ENCODE measurements at places on chromosomes 3 and 15.

DNA sequence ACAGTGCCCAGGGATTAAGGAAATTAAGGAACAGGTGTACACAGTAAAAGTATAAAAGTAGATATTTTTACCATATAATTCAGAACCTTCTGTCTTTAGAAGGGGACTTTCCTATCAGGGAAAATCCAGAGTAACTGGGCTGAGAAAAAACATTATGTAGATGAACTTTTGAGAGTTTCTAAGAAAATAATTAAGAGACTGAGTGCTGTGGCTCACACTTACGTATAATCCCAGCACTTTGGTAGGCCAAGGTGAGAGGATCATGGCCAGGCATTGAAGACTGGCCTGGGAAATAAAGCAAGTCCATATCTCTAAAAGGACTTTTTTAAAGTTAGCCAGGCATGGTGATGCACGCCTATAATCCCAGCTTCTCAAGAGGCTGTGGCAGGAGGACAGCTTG lies 1021.8 kb downstream of the FHIT start:
- no peak for DNase-seq

DNA sequence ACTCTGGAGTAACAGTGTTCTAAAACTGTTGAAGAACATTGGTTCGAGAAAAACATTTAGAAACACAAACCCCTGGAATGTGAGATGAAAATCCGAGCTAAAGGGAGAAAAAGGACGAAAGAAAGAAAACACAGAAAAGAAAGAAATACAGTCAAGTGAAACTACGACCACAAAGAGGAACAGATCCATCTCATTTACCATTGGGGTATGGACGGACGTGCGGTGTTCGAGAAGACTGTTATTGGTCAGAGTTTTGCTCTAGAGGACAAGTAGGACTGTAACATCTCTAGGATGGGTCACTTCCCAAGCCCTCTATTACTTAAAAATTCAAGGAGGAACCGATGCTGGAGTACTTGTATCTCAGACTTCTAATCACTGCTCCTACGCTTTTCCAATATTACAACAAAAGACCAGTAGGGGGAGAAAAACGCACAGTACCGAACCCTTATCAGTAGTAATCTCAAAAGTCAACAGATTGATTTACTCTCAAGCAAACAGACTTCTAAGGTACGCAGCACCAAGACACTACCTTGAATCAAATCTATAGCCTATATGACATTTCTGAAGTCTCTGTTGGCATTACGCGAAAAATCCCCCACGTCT lies 1.1 kb upstream of the PIK3CA start:
- peak; percentile 91 for DNase-seq

GRCh38 chr15:77048135-77048876 lies 22.6 kb downstream of the TSPAN3 start:
- DNase-seq, result no peak

DNA sequence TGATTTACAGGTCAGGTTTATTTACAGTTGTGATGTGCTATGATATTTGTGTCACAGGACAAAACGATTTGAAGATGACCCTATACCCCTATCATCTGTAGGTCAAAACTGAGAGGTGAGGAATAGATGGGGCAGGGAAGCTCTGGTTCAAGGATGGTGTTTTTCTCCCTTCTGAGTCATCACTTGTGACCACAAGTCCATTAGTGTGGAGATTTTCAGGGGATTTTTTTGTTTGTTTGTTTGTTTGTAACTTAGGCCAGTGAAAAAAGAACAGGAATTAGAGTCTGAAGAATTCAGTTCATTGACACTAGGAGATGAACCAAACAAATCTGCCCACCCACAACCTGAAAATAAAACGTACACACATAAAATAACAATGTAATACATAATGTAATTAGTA lies 62.7 kb upstream of the FAM98B start:
- no peak for DNase-seq

DNA sequence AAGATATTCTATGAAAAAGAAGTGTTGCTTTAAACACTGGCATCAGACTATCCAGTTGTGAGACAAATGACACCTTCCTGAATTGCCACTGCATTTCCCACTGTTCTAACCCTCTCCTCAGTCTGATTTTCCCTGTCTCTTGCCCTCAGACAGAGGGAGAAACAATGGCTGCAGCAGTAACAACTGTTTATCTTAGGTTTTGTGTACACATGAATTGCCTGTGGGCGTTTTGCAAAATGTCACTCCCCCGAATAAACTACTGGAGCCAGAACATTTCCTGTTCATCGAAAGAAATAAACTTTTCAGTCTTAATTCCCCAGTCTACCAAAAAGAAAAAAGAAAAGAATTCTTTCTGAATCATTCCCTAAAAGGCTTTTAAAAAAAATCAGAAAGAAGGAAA lies 155.1 kb downstream of the MAGI1 start:
- peak; percentile 40 for DNase-seq

- no peak for DNase-seq
These were observed 19.7 kb downstream of the FAN1 start for GRCh38 chr15:30923429-30923828.

GRCh38 chr3:147418808-147419701 lies 9.9 kb downstream of the ZIC1 start:
- DNase-seq, result no peak

DNA sequence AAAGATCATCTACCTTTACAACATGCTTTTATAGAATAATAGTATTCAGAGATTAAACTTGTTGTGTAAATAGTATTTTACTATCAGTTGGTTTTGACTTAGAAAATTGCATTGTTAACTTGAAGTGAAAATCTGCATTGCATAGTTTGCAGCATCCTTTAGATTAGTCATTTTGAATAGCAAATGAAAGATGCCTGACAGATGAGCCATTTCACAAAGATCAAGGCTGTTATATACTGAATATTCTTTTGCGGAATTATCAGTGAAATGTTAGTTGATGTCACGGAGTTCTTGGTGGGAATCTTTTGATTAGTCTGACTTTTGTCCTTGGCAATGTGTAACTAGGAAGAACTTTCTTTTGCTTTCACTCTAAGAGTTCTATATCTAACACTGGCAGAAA lies 24.5 kb downstream of the RSRC1 start:
- no peak for DNase-seq

Measured in NCI-H2081 (cell line).